ENCODE measurements at places on chromosomes 1 and 21.

GRCh38 chr1:97791251-97791650, 129.6 kb downstream of the DPYD start:
- DNase-seq = no peak

GRCh38 chr1:108719656-108720435, 7.1 kb downstream of the FNDC7 start:
- no peak for DNase-seq

DNA sequence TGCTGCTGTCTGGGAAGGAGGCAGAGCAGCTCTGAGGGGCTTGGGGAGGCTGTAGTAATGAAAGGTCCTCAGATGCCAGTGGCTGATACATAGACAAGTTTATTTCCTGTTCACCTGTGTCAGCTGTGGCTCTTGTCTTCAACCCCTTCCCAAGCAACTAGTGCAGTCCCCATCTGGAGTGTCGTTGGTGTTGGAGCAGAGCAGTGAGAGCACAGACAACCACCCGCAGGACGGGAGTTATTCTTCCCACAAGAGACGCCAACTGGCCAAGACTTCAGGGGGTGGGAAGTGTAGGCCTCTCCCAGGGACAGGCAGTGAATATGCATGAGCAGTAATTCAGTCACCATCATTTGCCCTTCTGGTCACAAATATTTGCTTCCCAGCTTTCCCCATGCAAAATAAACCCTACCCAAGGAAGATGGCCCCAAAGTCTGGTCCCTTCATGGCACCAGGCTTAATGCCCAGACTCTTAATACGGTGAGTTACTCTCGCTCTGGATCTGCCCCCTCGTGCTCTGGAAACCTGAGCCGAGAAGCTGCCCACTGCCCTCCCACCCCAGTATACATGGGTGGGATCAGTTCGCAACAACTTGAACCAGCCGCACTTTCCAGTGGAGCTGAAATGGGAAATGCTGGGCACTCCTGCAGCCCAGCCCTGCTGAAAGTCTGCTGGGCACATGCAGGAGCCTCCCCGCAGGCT, 153.5 kb upstream of the COL6A1 start:
- no peak for DNase-seq

DNA sequence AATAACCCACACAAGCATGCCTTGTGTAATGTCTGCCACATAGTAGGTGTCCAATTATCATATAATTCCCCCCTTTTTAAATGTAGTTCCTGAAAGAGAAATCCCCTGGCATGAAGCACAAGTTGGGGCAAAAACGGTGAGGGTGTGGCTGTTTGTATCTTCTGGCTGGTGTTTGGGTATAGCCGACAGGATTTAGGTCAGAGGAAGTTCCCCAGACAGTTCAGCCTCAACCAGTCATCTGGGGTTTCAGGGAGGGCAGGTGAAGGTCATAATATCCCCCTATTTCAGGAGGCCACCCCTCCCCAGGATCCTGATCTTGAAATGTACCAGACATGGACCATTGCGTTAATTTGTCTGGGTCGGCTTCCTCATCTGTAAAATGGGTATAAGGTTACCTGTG, 29.1 kb upstream of the JUN start:
- peak; percentile 45 for DNase-seq

- no peak for DNase-seq
Observed at GRCh38 chr1:160552425-160552824, 26.9 kb downstream of the CD84 start.

- no peak for DNase-seq
Observed at GRCh38 chr21:23801292-23801691, 1806.0 kb downstream of the MRPL39 start.

DNA sequence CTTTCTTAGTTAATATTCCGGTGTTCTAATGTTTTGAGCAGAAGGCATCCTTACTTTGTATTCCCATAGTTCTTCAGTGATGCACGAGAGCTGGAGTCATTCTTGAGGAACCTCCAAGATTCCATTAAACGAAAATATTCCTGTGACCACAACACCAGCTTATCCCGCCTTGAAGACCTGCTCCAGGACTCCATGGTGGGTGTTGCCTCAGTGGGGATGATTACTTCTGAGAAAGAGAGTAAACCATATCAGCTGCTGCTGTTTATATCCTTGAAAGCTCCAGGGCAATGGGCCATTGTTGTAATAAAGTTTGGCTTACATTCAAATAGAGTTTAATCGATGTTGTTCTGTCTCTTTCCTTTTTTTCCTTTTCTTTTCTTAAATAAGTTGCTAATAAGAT, 93.1 kb downstream of the MACF1 start:
- no peak for DNase-seq

- no peak for DNase-seq
Observed at GRCh38 chr1:115656461-115657077, 14.8 kb downstream of the VANGL1 start.

DNA sequence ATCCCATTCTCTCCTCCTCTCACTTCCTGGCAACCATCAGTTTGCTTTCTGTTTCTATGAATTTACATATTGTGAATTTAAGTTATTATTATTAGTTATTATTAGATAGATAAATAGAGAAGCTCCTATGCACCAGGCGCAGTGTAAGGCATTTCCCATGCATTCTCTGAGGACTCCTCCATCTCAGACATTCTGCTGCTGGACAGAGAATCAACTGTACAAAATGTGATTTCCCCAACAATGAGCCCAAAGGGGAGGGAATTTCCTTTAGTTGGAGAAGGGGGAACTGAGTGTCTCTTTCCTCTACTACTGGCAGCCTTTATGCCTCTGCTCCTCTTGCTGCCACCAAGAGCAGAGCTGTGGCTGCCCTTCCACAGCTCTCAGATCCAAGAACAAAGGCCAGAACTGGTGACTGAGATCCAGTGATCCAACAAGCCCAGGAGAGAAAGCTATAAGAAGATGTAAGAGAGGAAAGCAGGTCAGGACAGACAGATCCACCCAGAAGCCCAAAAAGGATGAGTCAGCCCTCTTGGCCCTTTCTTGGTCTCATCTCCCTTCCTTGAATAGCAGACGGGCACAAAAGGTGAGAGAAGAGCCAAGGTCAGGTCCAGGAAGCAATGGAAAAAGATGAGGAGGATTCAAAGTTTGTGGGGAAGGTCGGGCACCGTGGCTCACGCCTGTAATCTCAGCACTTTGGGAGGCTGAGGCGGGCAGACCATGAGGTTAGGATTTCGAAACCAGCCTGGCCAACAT, 3.5 kb upstream of the IVL start:
- no peak for DNase-seq
